Stimulated activated CD8-positive, alpha-beta memory T cell treated with anti-CD3 and anti-CD28 coated beads, Interleukin-7, amount 100 ng/mL, for 48 hours (primary cell): ENCODE measurements at places on chromosomes 6 and 20.

DNA sequence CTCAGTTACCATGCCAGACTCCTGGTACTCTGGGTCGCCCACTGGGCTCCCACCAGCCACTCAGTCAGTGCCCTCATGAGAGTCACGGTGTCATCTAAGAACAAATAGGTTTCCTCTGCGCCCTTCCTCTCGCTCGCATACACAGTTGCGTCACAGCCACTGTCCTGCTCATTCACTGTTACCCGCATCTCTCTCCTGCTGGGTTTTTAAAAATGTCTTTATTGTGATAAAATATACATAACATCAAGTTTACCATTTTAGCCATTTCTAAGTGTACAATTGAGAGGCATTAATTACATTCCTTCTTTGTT, 4.0 kb downstream of the TEAD3 start:
- no peak for DNase-seq

- DNase-seq, result no peak
These were observed 7.9 kb downstream of the AARS2 start for GRCh38 chr6:44305200-44305725.

- no peak for DNase-seq
These were observed 39.2 kb downstream of the KCNK5 start for GRCh38 chr6:39189915-39190544.

GRCh38 chr6:170429450-170429849, 122.9 kb downstream of the FAM120B start:
- no peak for DNase-seq

DNA sequence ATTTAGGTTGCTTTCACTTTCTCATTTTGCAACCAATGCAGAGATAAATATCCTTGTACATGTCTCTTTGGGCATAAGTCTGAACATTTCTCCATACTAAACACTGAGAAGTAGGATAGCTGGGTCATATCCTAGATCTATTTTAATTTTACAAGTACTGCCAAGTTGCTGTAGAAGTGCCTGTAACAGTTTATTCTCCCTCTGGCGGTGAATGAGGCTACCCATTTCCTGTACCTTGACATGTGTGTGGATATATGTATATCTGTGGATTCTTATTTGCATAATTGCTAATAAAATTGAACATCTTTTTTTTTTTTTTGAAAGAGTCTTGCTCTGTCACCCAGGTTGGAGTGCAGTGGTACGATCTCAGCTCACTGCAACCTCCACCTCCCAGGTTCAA, 48.0 kb upstream of the PNRC1 start:
- DNase-seq, result no peak

DNA sequence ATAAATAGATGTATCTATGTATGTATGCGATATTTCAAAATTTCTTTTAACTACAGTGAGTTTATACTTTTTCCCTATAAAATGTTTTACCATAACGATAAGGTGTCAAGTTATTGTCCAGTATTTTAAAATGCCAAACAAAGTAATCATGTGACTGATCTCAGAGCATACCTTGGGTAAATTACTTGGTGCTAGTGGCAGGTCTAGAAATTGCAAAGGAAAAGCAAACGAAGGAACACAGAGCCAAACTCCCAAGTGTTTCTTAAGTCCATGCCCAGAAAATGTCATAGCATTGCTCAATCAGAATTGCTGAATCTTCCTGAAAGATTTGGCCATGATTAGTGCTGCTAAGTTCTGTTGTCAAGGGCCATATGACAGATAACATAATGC, 77.5 kb downstream of the CAP2 start:
- DNase-seq, result no peak

DNA sequence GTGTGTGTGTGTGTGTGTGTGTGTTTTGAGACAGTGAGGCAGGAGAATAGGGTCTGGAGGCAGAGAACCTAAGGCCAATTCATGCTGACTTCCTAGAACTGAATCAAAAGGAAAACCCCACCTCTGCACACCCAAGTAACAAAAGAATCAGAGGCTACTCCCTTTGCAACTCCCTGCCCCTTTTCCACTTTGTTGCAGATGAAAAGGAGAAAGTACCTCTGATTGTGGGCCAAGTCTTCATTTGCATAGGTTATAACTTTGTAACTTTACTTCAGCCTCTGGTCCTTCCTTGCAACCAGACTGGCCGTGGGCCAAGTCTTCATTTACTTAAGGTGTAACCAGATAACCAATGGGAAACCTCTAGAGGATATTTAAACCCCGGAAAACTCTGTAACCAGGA, 168.8 kb downstream of the EYA2 start:
- no peak for DNase-seq
